ENCODE measurements at places on chromosomes 3 and 15. TPM values are rescaled to one million over a fixed set of nuclear protein-coding genes. Genes with fewer than 3 reads are reported as not detected.

The SLC7A14 gene
- total RNA-seq, result 0.29 TPM

- DNase-seq, result no peak
Measured at GRCh38 chr3:59406943-59407342, 357.1 kb upstream of the CFAP20DC start.

DNA sequence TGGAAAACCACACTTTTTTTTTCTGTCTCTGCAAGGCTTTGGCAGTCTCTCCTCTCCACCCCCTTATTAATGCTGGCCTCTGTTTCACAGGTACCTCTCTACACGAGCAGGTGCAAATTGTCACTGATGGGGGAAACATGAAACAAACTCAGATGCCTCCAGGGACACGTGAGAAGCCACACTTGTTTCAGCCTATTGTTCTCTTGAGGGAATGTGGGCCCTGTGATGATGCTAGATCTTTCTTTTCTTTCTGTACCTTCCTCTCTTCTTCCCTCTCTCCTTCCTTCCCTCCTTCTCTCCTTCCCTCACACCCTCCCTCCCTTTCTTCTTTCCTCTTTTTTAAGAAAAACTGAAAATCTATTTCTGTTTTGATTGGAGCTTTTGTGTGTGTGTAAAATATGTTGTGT lies 5.7 kb upstream of the BLM start:
- no peak for DNase-seq

- DNase-seq, result no peak
Measured at GRCh38 chr3:132311841-132312240, 5.4 kb upstream of the ACP3 start.

The P2RY13 gene
- total RNA-seq, result not detected

The XCR1 gene
- not detected for total RNA-seq

The SEC62 gene
- 31.5 TPM for total RNA-seq

The ARGFX gene
- total RNA-seq, result not detected

GRCh38 chr3:178754852-178755510 lies 218.7 kb downstream of the KCNMB2 start:
- DNase-seq, result no peak

DNA sequence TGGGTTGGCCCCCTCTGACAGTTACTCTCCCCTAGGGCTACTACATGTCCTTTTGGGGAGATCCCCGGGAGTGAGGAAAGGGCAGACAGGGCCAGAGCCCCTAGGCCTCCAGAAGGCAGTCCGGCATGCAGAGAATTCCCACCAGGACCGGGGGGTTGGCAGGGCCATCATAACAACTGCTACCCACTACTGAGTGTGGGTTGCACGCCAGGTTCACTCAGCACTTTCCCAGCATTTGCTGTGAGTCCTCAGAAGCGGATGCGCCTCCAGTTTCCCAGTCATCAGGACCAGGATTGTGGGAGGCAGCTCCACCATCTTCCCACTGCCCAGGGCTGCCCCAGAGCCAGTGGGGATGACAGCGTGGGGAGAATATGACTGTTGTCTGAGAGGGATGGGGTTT lies 51.2 kb upstream of the HERC1 start:
- no peak for DNase-seq

The CCK gene
- not detected for total RNA-seq

DNA sequence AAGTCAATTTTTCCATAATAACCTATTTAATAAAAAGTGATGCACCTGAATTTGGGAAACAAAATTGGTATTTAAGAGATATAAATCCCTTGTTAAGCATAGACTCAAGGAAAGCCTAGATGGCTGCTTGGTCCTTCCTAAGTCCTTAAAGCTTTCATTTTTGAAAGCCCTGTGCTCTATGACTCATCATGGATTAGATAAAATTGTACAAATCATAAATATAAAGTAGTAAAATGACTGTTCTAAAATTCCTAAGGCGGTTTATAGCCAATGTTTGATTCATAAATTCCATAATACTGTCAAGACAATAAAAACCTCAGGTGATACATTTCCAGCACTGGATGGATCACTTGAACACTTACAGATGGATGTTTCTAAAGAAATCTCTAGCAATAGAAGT lies 730.8 kb upstream of the EPHA6 start:
- DNase-seq, result no peak
